ENCODE measurements at places on chromosomes 12 and 14.

DNA sequence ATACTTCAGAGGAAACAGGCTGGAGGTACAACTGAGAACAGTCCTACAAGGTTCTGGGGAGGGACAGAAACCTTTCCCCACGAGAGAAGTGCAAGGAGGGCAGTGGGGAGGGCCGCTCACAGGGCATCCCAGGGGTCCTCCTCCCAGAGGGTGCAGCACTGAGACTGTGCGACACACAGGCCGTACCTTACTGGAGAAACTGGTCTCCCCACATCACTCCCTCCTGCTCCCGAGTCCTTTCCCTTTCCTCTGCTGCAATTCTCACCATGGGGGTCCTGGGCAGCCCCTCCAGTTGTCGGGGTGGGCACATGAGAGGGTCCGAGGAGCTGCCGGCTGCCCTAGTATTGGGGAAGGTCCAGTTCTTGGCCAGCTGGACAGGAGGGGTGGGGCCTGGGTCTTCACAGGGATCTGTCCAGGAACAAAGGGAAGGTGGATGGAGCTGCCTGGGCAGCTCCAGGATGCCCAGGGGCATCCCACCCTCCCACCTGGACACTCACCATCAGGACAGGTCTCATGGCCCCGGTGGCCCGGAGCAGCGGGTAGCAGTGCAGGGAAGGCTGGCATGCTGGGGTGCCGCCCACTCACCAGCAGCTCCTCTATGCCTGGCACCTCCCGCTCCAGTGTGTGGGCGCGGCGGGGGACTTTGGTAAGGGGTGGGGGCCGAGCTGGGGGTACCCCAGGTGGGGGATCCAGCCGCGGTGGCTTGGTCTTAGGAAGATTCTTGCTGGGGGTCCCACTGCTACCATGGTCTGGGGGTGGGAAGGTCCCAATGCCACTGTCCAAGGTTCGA, 35.8 kb downstream of the NCKAP5L start:
- no peak for DNase-seq

GRCh38 chr12:42737398-42737797, 147.9 kb upstream of the PRICKLE1 start:
- no peak for DNase-seq

DNA sequence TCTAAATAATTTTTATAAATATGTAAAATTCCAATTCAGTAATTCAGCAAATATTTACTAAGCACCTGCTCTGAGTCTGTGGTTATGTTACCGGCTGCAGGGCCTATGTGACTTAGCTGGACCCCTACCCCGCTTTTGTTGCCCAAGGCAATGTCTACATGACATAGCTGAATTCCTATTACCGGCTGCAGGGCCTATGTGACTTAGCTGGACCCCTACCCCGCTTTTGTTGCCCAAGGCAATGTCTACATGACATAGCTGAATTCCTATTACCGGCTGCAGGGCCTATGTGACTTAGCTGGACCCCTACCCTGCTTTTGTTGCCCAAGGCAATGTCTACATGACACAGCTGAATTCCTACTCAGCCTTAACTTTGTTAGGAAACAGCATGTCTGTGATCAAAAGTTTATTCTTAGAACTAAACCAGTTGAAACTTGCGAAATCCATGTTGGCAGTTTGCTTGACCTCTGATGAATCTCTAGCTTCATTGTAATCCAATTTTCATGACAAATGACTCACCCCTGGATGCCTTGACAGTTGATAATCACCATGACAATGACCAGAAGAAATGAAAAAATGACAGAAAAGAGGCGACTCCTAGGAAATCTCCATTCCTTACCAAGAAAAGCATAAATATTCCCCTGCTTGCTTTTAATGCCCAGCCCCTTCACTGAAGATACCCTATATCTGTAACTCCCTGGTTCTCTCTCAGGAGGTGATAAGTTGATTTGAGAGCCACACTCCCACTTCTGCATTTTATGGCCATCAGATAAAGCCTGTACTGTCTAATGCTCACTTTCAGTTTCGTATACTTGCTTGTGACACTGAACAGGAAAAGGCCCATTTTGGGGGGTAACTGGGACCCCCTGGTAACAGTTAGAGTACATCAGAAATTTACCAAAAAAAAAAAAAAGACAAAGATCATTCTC, 148.4 kb upstream of the SYT10 start:
- DNase-seq, result peak; percentile 40

DNA sequence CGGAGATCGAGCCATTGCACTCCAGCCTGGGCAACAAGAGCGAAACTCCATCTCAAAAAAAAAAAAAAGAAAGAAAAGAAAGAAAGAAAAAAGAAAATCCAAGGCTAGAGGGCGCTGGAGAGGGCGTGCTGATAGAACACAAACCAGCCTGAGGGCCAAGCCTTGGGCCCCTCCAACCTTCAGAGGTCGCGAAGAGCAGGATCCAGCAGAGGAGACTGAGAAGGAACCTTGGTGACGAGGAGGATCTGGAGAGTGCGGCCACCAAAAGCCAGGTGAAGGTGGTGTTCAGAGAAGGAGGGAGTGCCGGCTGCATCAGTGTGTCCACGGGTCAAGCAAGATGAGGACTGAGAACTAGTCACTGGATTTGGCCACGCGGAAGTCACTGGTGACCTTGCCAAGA, 4.1 kb upstream of the DYNC1H1 start:
- no peak for DNase-seq

DNA sequence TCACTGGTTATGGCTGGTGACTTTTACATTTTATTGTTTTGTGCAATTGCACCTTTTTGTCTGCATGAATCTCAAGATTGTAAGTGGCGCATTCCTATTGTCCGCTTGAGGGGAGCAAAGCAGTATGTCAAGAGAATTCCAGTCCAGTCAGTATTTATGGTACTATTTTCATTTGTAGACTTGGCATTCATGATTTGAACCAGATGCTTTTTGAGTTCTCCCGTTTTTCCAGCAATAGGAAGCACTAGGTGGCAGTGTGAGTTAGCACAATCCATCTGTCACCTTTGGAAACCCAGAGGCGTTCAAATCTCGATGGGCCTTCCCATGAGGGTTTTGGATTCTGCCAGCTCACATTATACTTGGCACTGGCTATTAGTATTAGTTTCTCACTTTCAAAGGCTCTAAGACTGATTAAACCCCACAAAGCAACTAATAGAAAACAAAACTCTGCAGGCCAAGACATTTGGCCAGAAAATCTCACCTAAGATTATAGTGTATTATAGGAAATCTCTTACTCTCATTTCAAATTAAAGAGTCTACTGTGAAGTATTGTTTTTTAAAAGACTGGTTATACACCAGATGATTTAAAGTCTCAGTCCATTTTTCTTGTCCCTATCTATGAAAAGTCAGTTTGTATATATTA, 2.2 kb downstream of the DACT1 start:
- peak; percentile 82 for DNase-seq

GRCh38 chr12:96500693-96501092, 11.3 kb downstream of the CFAP54 start:
- DNase-seq, result no peak

DNA sequence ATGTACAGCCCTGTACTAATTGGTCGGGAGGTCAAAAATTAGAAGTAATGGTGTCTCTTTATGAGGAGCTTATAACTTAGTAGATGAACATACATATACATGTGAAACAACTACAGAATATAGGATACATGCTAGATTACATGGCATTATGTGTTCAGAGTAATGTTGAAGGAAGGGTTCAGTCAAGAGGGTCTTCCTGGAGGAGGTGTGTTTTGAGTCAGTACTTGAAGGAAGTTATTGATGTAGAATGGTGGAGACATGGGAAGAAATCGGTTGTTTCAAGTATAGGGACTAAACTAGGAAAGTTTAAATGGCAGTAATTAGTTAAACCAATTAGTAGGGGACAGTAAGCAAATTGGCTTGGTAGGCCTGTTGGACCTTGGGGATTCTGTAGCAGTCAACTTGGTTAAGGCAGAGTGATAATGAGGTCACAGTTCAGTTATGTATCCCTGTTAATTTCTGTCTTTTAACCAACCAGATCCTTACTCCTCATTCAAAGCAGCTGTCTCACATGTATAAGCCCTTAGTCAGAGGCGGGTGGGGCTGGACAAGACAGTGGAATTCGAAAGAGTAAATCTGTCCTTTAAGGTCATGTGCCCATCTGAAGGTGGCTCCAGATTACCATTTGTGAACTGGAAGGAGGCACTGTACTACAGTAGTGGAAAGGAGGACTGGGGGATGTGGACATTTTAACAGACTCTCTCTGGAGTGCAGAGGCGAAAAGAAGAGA, 3.5 kb upstream of the ANKRD52 start:
- peak; percentile 60 for DNase-seq

DNA sequence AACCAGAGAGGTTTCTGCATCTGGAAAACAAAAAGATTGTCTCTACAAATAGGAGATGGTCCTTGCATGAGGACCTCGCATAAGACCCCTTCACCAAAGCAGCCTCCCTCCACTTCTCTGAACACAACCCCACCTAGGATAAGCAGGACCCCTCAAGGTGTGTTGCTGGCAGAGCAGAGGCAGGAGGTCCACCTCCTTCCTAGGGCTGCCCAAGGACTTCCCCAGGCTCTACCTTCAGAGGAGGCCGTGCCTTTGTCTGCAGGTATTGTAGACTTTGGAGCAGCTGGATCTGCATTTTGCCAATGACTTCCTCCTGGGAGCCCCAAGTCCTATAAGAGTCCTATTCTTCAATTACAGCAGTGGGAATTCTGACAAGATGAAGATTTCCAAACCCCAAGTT, 67.3 kb upstream of the TSPAN11 start:
- no peak for DNase-seq

- DNase-seq, result no peak
Observed at GRCh38 chr12:110750784-110751461, 8.2 kb upstream of the PPP1CC start.

GRCh38 chr14:73786636-73787485, 64.8 kb upstream of the PTGR2 start:
- no peak for DNase-seq

DNA sequence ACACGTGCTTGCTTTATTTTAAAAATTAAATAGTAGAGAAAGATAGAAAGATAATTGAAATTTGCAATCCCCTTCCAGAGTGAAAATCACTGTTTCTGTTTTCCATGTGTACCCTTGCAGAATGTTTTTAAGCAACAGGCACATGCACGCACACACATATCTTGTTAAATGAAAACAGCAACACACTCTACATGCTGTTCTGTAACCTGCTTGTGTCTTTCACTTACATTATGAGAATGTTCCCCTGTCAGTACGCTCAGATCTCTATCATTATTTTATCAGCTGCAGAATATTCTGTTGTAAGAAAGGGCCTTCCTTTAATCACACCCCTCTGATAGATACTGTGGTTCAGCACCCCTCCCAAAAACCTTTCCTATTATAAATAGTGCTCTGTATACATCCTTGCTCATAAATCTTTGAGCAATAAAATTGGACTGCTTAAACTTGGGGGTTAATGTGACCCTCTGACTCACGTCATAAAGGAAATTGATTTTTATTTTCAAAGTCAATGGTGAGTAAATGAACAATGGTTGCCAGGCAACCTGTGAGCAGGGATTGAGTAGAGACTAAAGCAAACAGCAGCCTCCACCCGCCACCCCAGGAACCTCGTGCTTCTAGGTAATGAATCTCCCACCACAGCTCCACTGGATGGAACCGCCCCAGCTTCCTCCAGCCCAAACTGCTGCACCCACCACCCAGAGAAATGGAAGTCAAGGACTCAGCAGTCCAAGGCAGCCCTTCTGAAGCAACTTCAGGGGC, 31.9 kb upstream of the CHGA start:
- DNase-seq, result no peak

GRCh38 chr12:112837629-112838197, 46.2 kb downstream of the RPH3A start:
- peak; percentile 8 for DNase-seq

- DNase-seq, result no peak
Observed at GRCh38 chr14:101371799-101372793, 189.2 kb upstream of the DIO3 start.

- DNase-seq, result no peak
Observed at GRCh38 chr12:119341988-119342387, 7.5 kb downstream of the CCDC60 start.

GRCh38 chr12:53761306-53761705, 9.5 kb upstream of the CISTR start:
- DNase-seq, result no peak

DNA sequence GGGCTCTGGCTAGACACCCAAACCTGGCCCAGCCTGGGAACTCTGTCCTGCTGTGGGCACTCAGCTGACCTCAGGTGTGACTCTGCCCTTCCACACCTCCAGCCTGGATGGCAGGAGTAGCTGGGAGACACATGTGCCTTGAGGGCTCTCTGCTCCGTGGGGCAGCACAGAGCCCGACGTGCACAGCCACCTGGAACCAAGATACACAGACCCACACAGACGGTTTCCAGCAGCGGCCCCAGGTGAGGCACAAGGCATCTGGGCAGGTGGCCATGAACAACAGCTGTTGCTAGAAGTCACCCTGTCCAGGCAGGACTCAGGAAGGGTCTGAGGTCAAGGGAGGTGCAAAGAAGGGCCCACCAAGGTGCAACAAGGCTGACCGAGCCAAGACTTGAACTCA, 5.9 kb downstream of the DEGS2 start:
- DNase-seq, result no peak

- no peak for DNase-seq
Observed at GRCh38 chr12:6784761-6785160, 4.6 kb upstream of the CD4 start.

DNA sequence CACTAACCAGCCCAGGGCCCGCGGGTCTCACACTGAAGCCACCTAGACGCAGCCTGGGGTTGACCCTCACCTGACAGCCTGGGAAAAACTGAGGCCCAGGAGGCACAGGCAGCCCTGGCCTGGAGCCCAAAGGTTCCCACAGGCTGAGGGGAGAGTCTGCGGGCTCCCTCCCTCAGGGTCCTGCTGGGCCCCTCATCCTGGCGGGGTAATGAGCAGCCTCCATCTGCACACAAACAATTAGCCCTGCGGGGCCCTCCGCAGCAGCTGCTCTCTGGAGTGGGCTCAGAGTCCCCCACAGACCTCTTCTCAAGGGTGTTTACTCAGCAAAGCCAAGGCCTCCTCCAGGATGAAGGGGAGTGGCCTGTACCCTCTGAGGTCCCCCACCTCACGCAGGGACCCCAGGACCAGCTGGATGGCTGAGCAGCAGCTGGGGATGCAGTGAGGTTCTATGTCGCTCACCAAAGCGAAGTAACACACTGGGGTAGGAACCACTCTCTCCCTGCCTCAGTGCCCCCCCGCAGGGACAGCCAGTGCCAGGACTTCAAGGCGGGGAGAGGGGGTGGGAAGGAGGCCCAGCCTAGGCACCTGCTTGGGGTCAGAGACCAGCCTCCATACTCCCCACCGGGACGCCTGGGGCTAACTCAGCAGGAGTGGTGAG, 7.3 kb downstream of the AKT1 start:
- no peak for DNase-seq

- no peak for DNase-seq
Observed at GRCh38 chr14:44700184-44700583, 193.1 kb upstream of the FSCB start.

DNA sequence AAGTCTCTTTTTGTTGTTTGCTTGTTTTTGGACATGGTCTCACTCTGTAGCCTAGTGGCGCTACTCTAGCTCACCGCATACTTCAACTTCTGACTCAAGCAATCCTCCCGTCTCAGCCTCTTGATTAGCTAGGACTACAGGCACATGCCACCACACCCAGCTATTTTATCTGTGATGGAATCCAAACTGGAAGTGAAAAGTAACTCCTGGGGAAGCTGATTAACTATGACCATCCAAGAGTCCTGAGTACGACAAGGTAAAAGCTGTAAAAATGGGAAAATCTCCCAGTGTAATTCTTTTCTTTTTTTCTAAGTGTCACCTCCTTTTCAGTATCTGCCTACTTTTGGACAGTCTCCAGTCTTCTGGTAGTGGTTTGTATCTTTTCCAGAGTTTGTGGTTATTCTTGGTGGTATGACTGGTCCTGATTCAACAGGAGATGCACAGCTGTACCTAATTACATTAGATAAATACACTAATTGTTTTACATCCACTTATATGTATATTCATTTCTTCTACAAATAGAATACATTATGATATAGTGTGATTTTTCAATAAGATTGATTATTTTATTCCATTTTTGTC, 97.8 kb downstream of the SLC6A15 start:
- no peak for DNase-seq
